Inflammatory macrophage (primary cell): ENCODE measurements at places on chromosomes 7 and 10.

- peak; percentile 13 for DNase-seq
These were observed 33.5 kb upstream of the SFTPD start for GRCh38 chr10:79982362-79982800.

- no peak for DNase-seq
These were observed 20.9 kb upstream of the TTYH3 start for GRCh38 chr7:2610898-2611297.

- no peak for DNase-seq
These were observed 22.9 kb upstream of the NANOS1 start for GRCh38 chr10:119006451-119007210.

DNA sequence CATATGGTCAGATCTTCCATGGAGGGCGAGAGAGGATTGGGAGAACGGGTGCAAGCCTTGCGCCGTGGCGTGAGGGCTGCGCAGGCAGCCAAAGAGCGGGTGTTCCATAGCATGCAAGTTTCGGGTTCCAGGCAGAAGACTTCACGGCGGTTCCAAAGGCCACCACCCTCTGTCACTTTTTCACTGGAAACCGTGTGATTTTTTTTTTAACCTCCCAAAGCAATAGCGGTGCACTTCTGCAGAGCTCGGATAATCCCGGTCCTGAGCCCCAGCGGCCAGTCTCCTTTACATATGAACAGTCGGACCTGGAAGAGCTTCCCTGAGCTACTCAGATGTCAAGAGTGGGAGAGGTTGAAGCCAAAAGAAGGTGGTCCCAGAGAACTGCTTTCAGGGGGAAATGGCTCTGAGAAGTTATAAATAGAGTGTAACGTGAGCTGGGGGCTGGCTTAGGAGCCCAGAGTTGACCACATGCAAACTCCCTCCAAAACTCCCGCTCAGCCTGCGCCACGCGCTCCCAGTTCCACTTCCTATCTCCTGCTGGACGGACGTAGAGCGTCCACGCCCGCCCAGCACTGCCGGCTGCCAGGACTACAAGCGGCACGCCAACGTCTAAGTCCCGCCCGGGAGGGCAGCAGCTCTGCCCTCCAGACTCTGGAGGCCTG lies at the start of gene MEOX2:
MEOX2 (minus strand) TSS at position 389 of the 662 bp plus-strand sequence; CDS start at position 108, 281 bp downstream.
- DNase-seq: no peak

DNA sequence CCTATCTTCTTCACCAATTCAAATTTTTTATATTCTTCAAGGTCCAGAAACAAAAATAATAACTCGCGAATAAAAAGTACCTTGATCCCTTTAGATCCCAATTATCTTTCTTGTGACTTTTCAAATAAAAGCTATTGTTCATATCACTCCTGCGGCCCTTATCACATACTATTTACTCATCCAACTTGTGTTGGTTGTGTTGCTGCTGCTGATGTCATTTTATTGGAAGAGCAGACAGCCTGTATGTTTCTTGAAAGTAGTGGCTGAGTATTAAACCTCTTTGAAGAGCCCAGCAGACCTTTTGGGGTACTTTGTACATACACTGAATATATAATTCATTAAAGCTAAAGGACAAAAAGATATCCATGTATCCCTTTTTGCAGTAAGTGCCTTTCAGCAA lies 231.7 kb downstream of the CTNNA3 start:
- no peak for DNase-seq
